ENCODE measurements at places on chromosomes 7 and 10.

- DNase-seq: no peak
Measured at GRCh38 chr7:139639563-139639962, 116.1 kb downstream of the CLEC2L start.

DNA sequence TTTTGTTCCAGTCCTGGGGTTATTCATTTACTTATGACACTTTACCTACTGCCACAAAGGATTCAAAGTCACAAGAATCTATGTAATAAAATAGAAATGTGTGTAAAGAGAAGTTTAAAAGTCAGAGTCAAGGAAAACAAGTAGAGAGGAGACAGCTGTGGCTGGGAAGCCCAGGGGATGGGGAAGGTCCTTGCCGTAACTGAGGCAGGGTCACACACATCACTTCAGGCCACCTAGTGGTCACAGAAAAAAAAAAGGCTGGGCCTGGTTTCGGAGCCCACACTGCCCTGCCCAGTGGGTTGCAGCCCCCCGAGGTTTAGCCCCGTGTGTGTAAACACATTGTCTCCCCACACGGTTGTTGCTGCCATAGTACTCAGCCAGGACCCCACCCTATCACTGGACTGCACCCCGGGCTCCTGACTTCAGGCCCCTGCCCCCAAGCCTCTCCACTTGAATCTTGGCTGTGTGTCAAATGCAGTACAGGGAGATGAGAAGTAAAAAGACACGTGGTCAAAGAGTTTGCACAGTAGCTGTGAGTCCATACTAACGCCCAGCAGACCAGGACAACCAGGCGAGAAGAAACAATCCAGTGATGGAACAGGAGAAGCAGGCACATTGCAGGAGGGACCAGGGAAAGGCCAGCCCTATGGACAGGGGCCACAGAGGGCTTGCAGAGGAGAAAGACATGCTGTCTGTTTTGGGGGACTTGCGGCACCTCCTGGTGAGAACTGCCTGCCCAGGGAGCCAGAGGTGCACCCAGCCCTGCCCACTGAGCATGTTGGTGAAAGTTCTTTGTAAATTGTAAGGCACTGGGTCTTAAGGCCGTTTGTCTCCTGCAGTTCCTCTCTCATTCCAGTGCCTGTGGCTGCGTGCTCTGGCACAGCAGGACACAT, 91.4 kb upstream of the MACROH2A2 start:
- DNase-seq: no peak

DNA sequence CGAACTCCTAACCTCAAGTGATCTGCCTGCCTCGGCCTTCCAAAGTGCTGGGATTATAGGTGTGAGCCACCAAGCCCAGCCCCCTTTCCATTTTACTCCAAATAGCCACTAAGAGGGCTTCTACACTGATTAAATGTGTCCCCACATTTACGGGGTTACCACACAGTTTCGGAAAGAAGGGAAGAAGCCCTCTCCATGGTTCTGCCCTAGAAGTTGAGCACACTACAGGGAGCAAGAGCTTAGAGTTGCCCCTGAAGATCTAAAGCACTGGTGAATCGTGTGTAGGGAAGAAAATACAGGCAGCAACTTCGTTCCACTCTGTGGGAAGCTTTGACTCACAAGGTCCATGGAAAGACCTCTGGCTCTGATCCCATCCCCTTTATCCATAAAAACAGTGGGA, 133.0 kb upstream of the PRKCQ start:
- DNase-seq: no peak

DNA sequence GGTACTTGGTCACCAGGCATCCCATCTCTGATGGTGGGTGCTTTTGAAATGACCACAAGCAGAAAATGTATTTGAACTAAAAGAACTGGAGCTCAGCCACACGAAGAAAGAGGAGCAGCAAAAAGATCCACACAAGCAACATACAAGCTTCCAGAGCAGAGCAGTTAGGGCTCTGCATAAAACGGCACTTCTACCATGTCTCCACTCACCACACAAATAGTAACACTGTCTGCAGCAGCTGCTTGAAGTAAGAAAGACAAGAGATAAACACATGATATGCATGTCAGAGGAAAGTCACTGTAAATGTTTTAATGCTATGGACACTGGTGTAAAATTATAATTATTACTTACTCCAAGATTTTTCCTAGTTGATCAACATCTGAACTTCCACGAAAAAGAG, 32.5 kb upstream of the FAM133B start:
- no peak for DNase-seq

GRCh38 chr10:21368728-21369425, 156.6 kb downstream of the SKIDA1 start:
- DNase-seq: no peak
